Neural crest cell (in vitro differentiated cells): ENCODE measurements at places on chromosomes 13 and 19.

- peak; percentile 48 for DNase-seq
Observed at GRCh38 chr19:55536951-55537740, at the start of gene SBK2. Gene SBK2, minus strand, starts transcription at chr19:55537133. Its CDS starts 839 bp downstream, at chr19:55536294.

- DNase-seq, result no peak
Observed at GRCh38 chr19:41298348-41298964, 11.5 kb upstream of the CCDC97 start.

DNA sequence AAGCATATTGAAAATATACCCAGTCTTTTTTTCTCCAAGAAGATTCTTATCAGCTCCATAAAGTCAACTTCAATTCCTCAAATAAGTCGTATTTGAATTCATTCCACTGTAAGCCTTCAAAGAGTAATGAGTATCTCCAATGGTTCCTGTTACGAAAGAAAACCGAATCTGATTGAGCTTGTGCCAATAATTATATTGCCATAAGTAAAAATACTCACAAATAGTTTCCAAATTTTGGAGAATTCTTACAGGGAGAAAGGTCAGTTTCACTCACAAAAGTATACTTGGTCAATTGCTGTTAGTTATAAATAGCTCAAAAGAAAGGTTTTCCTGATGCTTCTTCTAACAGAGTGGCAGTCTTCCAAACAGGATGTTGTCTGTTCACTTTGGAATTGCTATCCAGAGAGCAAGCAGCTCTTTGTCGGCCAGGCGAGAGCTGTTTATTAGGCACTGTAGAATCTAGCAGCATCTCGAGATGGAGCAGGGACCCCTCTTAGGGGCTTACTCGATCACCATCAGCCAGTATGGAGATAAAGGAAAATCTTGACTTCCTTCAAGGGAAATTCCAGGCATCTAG, 13.5 kb downstream of the ERICH4 start:
- no peak for DNase-seq

DNA sequence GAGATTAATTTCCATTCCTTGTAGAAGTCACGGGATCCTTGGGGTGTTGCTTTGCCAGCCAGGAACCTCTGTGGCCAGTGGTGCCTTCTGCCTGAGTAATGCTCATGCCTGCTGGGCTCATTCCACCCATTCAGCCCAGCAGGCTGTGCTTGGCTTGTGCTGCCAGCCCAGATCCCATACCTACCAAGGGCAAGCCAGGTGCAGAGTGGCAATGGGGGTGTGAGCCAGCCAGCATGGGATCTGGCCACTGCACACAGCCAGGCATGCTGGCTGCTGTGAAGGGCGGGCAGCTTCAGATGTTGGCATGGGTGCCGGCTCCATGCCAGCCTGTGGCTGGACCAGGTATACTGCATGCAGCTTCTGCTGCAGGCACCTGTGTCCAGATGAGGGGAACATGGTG, 42.5 kb downstream of the WDFY2 start:
- no peak for DNase-seq

GRCh38 chr13:80265348-80265747, 75.6 kb downstream of the SPRY2 start:
- DNase-seq, result no peak

DNA sequence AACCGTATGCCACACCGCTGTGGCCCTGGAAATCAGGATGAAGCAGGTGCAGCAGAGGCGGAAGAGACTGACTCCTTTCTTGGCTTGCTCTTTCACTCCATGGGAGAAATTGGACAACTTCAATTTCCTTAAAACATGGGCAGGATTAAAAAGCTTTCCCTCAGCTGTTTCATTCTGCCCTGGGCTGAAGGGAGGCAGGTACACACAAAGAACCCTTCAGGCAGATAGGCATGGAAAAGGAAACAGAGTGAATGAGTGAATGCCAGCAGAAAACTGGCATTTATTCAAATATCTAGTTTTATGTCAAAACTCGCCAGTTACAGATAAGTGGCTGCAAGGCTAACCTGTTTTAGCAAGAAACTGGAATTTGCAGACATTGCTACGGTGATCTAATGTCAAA, 71.0 kb upstream of the SLC15A1 start:
- no peak for DNase-seq

DNA sequence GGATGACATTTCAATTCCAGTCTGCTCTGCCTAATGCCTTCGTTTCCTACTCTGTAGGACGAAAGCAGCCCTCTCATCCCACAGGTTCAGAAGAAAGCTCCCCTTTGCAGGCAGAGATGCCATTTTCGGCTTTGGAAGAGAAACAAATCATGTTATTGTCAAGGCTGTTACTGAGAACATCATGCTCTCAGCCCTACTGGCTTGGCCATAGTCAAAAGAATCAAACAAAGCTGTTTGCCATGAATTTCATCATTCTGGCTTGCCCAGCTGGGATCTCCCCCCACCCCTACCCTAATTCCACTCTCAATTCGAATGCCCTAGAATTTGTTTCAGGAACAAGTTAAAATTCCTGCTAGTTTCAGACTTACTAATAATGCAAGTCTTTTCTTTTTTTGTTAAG, 162.3 kb upstream of the SERP2 start:
- DNase-seq, result no peak

- no peak for DNase-seq
Observed at GRCh38 chr19:41698746-41699230, 9.6 kb upstream of the CEACAM5 start.

DNA sequence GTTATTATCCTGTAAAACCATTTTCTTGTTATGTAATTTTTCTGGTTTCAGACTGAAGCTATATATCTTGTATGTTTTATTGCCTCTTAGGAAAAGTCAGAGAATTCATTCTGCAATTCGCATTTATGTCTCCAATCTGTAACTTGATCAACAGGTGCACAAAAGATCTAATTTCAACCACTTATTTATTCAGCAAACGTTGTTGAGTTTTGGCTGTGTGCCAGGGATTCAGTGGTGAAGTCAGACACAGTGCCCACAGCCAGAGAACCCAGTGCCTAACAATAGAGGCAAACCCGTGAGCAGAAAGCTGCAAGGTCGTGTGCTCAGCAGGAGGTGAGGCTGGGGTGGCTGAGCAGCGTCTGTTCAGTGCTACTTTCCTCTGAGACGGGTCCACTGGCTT, 119.5 kb upstream of the MCF2L start:
- DNase-seq, result no peak

GRCh38 chr13:82412749-82413148, 1469.5 kb downstream of the SLITRK1 start:
- DNase-seq, result no peak

DNA sequence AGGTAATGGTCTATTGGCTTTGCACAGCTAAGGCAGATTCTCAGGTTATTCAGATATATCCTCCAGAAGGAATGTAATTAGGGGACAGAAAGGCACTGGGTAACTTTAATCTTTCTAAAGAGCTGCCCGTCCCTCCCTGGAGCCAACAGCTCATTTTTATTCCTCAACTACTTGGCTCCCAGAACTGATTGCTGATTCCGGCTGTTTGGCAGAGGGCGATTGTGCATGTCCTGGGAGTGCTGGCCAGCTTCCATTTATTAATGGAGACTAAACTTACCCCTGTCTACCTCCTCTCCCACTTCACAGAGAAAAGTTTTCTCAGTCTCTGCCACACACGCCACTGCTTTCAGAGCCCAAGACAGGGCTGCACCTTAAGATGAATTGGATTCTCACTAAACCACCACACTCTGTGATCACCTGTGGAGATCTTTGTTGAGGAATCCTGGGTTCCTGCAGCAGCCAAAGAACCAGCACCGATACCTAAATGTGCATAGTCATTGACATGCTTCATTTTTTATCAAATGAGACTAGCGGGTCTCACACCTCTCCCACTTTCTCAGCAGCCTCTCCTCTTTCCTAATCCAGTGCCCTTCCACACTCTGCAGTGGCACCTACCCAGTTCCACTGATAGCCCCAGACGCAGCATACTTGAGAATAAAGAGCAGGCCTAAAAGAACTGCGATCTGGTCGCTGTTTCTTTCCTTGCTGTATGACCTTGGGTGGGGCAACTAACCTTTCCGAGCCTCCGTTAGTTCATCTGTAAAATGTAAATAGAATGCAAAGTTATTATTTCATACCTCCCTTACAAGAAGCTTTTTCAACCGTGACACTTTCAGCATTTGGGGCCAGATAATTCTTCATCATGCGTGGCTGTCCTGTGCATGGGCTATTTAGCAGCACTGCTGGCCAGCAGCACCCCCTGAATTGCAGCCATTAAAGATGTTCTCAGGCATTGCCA, 648.7 kb downstream of the UQCRFS1 start:
- DNase-seq, result no peak

DNA sequence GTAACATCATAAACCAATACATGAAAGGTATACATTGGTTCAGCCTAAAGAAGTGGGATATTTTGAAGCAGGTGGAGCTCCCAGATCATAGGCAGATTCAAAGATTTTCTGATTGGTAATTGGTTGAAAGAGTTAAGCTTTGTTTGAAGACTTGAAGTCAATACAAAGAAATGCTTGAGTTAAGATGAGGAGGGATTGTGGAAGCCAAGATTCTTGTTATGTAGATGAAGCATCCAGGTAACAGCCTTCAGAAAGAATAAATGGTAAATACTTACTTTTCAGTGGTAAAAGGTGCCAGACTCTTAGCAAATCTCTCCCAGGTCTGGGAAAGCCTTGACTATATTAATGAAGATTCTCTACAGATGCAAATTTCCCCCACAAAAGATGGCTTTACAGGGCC, 49.3 kb upstream of the FAM216B start:
- no peak for DNase-seq

DNA sequence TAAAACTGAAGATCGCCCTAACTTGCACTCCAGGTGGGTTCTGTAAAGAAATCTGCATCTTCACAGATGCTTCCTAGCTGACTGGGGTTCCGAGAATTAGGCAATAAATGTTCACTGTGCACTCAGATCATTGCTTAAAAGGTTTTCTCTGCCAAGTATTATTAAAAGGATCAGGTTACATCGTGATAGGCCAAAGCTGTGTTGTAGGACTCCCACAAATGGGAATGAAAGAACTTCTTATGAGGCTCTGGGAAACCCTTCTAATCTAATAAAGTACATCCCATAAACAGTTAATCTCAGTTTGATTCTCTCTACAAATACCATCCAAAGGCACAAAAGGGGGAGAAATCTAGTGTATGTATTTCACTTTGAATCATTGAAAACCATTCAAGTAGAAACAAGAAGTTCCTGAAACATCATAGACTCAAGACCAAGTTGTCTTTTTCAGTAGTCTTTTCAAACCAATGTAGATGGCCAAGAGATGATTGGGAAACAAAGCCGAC, 7.1 kb upstream of the POU4F1 start:
- no peak for DNase-seq

GRCh38 chr13:58093394-58093793, 461.9 kb downstream of the PCDH17 start:
- no peak for DNase-seq

- no peak for DNase-seq
Observed at GRCh38 chr13:27007166-27007565, 164.4 kb downstream of the USP12 start.

DNA sequence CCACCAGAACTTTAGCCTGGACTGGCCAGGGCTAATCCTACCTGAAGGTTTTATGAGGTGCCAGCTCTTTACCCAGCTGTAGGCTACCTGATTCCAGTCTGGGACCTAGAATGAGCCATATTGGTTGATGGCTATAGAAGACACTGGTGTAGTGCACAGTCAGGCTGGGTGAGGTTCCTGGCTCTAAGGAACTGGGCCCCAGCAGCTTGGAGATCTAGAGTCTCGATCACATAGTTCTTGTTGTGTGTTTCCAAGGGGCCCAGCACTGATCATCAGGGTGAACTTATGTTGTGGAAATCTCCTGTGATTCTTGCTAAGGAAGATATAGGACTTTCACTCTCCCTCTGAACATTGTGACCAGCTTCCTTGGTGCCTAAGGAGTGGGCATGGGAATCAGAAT, 236.3 kb downstream of the ZNF536 start:
- DNase-seq, result no peak

DNA sequence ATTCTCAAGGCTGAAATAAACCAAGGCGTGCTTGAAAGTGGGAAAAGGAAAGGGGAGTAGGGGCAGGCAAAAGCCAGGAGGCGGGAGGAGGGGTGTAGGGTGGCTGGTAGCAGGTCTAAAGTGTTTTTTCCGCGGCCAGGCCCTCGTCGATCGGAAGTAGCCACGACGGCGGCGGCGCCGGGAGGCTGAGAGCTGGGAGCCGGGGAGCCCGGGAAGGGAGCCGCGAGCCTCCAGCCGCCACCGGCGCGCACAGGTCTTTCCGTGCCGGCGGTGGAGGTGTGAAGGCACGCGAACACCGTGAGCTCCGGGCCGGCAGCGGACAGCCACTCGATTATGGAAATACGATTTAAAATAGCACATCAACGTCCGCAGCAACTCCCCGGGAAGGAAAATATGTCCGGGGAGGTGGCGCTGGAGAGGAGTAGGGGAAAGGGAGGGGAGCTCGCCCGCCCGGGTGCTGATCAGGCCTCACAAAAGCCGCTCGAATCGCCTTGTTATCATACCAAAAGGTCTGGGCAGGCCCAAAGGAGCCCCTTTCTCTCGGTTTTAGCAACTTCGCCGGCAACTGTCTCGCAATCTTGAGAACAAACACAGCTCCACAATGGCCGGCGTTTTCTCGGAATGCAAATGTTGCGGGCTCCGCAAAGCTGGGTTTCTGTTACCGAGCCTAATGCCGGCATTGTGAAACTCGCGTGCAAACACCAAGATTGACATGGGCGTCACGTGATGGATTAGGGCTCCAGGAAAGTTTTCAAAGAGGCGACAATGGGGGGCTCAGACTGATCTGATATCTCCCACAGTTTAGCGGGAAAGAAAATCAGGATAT, 2.9 kb upstream of the PCDH8 start:
- DNase-seq, result peak; percentile 56

DNA sequence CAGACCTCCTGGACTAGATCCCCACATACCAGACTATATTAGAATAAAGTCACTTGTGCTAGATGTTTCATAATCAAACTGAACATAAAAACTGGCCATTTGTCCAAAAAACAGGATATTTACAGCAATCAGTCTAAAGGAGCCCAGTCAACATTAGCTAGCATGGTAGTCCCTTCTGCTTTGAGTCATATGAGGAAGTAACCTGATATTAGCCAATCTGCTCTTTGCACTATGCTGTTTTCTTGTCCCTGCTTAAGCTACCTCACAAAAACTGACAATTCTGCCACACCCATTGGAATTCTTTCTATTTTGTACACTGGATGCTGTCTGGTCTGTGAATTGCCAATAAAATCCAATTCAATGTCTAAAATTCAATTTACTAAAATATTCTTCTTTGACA, 1824.2 kb downstream of the OLFM4 start:
- DNase-seq, result no peak

GRCh38 chr13:49400755-49401659, 42.9 kb downstream of the CAB39L start:
- DNase-seq, result no peak

DNA sequence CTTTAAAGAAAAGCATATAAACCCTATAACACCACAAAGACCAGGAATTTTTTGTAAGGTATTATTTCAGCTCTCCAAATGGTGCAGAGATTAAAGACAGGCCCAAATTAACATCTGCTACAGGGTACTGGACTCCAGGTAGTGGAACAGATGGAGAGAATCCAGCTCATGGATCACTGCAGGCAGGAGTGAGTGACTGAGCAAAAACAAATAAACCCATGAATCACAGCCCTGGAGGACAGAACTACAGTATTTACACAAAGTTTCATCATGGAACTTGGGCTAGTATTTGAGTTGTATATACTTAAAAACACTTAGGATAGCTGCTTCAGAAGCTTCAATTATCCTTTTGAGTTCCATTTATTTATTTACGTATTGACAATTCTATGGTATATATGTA, 132.8 kb upstream of the SPRY2 start:
- DNase-seq, result no peak

GRCh38 chr19:54084410-54084809, 3.2 kb upstream of the TARM1 start:
- DNase-seq, result no peak

GRCh38 chr19:2477732-2478191, 1.8 kb downstream of the GADD45B start:
- DNase-seq, result no peak
